ENCODE measurements at places on chromosomes 6 and 20.

DNA sequence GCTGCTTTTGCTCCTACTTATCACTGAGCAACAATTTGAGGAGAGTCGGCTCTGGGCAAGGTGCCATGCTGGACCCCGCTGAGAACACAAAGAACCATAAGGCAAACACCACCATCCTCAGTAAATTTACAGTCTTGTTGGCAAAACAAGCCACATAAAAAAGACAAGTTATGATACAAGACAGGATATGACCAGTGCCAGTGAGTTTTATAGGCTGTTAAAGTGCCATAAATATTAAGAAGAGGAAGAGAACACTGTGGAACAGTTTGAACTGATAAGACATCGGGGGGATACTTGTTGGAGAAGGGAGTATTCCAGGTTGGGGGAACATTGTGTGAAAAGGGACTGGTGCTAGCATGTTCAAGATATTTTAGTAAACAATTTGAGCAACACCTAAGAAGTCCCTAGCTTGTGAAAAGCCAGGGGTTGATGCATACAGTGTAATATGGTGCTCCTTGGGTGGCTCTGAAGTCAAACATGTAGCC is 25.3 kb upstream of the RIPOR2 start:
- DNase-seq = no peak

DNA sequence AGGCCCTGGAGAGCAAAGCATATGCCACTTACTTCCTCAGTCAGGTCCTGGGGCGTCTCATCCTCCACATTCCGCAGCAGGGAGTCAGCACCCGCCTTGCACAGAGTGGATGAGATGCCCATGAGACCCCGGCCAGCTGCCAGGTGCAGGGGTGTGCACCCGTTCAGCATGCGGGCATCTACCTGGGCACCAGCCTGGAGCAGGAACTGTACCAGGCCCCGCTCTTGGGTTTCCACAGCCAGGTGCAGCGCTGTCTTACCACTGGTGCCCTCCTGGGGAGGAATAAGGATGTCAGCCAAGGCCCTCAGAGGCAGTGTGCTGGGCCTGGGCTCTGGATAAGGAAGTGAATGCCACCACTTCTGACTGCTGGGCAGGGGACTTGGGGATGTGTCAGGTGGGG is 2.7 kb upstream of the SLC35B2 start:
- no peak for DNase-seq

GRCh38 chr20:52619671-52620070 is 352.5 kb upstream of the TSHZ2 start:
- DNase-seq = no peak

DNA sequence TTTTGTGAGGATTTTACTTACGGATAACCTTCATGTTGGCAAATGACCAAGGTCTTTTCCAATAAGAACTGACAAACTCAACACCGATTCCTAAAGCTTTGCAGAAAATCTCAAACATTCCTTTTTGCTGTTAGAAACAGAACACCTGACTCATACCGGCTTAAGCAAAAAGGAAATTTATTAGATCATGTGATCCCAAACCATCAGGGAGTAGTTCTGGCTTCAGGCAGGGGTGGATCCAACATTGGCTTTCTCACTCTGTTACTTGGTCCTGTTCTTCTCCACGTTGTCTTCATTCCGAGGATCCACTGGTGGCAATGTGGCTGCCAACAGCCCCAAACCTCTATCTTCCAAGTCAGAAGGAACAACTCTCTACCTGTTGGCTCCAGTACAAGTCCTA is 95.9 kb upstream of the PMEPA1 start:
- no peak for DNase-seq

GRCh38 chr20:55094353-55094861 is 619.0 kb downstream of the DOK5 start:
- no peak for DNase-seq

GRCh38 chr20:60224914-60225313 is 266.7 kb downstream of the CDH26 start:
- DNase-seq = no peak

GRCh38 chr6:37903351-37904340 is 84.1 kb downstream of the ZFAND3 start:
- DNase-seq = no peak

- DNase-seq = no peak
Measured at GRCh38 chr6:56695702-56696101, 53.0 kb upstream of the DST start.

DNA sequence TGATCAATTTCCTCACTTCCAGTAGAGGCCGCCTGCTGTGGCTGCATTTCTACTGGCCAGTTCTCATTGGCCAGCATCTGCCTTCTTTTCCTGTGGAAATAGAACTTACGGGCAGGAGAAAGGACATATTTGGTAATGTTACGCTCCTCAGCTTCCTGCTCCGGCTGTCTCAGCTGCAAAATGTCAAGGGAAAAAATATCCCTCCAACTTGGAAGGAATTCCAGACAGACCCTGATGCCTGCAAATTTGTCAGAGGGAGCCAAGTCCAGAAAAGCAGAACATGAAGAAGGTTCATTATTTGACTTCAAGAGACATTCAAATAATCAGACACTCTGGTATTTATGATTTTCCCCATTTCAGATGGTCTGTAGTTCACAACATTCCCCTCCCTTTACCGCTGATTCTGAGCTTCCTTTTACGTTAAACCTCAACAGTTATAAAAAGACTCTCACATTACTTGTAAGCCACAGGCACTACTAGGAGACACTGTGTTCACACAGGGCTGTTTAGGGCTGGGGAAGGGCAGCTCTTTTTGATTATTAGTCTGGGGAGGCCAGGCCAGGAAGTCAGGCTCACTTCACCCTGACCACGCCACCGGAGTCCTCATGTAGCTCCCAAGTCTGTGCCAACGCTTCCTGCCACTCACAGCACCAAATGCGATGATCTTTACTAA is 179.6 kb upstream of the CCN2 start:
- DNase-seq = no peak

DNA sequence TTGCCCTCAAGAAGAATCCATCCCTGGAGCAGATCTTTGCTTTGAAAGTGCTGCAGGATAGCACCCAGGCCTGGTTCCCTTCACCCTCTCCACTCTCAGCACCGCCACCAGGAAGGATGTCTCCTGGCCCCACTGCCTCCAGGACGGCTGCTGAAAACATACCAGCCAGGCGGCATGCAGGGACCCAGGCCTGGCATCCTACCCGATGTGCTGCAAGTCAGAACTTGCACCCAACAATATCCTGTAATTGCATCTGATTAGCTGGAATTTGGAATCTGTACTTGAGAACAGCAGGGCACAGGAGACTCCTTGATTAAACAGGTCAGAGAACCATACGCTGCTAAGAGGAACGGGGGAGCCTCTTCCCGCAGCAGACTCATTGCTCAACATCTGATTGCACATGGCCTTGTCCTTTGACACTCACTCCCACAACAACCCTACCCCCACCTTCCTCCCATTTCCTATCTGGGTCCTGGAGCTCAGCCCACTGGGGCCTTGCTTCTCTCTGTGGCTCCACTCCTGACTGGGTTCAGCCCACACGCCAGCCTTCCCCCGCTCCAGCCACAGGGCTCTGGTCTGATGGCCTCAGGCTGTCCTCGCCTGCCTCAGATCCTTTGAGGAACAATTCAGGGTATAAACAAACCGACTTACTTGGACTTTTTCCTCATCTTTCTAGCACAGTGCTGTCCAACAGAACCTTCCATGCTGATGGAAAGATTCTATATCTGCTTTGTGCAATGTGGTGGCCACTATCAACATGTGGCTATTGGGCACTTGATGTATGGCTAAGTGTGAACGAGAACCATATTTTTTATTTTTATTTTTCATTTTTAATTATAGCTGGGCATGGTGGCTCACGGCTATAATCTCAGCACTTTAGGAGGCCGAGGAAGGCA is 78.0 kb downstream of the FGD2 start:
- peak; percentile 100 for DNase-seq

DNA sequence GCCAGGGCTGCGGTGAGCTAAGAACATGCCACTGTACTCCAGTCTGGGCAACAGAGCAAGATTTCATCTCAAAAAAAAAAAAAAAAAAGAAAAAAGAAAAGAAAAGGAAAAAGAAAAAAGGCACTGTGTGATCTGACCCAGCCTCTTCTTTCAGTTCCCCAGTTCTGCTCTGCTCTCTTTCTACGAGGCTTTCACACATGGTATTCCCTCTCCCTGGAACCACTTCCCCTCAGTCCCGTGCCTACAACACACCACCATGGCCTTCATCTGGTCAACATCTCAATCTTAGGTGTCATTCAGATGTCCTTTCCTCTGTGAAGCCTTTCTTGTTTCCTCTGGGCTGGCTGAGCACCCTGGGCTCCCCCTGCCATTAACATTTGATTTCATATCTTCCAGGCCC is 2.3 kb upstream of the DSN1 start:
- DNase-seq = no peak

GRCh38 chr6:29723262-29723665 is at the start of gene HLA-F:
HLA-F (plus strand) TSS chr6:29723434; CDS start chr6:29723464, 30 bp downstream.
- peak; percentile 89 for DNase-seq

DNA sequence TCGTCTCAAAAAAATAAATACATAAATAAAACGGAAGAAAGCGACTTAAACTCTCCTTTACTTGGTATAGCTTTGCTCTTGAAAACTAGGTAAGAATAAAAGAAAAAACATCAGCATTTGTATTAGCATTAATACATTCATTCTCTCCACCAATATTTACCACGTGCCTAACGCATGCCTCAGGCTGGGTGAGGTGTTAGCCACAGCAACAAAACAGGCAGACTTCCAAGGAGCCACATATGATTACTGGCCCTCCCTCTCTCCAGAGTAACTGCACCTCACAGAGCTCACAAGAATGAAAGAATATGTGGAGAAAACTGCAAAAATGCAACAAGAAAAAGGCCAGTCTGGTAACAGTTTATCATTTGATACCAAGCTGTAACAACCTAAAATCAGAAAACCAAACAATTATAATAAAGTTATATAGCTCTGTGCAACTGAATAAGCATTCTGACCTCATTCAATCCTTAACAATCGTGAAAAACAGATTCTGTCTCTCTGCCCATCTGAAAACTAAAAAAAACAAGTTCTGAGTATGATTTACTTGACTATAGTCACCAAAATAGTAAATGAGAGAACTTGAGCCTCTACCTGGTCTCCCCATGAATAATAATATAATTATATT is 5.2 kb downstream of the NAPB start:
- DNase-seq = no peak

DNA sequence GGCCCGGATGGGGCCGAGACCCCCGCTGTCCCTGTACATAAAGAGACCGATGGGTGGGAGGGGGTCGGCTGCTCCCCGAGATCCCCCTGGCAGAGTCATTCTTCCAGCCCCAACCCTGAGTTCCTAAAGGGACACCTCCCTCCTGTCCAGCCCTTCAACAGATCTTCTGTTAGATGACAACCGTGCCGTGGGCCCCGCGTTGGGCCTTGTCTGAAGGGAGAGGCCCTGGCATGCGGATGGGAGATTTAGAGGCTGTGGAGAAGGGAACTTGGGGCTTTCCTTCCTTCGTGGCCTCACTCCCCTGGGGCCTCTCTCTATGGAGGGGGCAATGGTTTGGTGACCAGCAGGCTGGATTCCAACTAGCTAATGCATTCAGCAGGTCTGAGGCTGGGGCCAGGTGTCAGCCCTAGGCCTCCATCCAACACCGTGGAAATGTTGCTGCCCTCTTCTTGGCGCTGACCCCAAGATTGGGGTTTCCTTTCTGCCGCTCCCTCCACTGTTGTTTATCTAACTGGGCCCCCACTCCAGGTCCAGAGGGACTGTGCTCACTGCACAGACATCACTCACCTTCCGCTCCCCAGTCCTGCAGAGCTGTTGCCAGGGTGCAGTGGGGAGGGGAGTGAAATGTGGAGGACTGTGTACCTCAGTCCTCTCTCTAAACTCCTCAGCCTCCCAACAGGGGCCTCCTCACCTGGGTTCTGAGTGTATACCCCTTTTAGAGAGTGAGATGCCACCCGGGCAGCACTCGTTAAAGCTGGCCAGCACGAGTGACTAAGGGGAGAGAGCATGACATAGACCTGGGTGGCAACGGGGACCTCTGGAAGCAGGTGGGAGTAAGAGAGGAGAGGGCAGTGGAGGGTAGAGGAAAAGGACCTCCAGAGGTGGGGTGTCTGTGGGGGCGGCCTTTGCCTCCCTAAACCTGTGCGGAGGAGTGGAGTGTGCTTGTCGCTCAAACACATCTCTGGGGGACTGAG is 6.7 kb downstream of the TMEM151B start:
- no peak for DNase-seq

DNA sequence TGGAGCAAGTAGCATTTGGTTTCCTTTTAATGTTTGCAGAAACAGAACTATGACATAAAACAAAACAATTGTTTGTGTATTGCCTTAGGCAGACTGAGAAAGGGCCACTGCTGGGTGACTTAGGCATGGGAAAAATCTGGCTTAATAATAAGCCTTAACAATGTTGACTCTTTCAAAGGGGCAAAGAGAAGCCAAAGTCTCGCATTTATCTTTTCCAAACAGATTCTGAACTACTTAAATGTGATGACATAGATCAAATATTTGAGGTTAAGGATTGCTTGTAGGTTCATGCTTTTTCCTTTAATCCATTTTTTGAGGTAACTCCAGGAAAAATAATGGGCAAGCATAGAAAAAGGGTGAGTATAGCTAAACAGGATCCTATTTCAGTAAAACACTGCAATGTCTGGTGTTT is 39.6 kb downstream of the ADAT2 start:
- DNase-seq = no peak

DNA sequence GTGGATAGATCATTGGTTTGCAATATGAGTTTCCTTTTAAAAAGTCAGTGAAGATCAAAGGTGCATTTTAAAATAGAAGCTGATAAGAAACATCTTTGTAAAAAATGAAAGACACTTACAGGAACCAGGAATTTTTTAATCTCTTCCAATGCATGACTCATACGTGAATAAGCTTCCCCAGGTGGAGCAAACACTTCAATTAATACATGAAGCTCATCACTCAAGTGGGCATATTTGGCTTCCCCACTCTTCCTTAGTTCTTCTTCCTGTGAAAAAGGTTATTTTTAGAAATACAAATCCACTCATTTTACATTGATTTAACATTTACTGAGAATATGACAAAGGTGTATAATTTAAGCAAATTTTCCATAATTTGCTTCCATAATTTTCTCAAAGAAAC is 308.1 kb downstream of the KHDRBS2 start:
- DNase-seq = no peak

DNA sequence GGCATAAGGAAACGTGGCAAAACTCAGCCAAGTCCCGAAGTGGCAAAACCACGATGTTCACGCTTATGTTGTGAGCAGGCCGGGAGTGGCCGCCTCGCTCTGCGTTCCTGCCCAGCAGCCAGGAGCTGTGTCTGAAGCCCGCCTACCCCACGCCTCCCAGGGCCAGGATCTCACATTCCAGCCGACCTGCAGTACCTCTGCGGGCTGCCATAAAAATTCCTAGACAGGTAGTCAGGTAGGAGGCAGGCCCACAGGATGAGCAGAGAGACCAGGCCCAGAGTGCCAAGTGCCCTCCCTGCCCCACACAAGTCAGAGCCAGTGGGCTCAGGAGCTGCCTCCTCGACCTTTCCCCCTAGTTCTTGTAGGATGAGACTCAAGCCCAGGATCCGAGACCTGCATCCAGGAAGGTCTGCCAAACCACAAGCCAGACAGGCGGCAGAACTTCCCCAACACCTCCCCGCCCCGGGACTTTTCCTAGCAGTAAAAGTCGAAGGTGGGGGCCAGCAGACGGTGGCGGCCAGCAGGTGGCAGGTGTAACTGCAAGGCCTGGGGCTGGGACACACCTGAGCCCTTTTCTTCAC is 16.7 kb downstream of the PMEPA1 start:
- no peak for DNase-seq

GRCh38 chr20:50722424-50723155 is 8.8 kb upstream of the PARD6B start:
- no peak for DNase-seq

- no peak for DNase-seq
Measured at GRCh38 chr20:20720158-20720557, 7.7 kb upstream of the RALGAPA2 start.

GRCh38 chr6:115609111-115609510 is 451.6 kb downstream of the FRK start:
- no peak for DNase-seq
